ENCODE measurements at places on chromosomes 5 and 9.

- no peak for DNase-seq
Observed at GRCh38 chr9:137547687-137548543, 2.3 kb downstream of the PNPLA7 start.

DNA sequence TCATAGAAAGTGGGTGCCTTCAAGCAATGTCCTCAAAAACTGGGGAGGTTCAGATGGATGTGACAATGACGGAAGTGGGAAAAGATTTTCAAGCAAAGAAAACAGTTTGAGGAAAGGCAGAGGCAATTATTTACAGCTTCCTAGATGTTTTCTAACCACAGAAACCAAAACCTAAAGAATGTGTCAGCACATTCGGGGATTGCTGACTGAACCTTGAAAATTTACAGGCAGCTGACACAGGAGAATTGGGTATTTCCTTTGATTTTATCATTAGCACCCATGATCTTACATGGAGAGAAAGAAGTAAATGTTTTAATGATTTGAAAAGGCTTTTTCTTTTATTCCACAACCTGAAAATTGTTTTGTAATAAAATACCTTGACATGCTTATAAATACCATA is 369.0 kb downstream of the ACTL7B start:
- no peak for DNase-seq

GRCh38 chr5:113846941-113847340 is 333.4 kb downstream of the YTHDC2 start:
- no peak for DNase-seq

DNA sequence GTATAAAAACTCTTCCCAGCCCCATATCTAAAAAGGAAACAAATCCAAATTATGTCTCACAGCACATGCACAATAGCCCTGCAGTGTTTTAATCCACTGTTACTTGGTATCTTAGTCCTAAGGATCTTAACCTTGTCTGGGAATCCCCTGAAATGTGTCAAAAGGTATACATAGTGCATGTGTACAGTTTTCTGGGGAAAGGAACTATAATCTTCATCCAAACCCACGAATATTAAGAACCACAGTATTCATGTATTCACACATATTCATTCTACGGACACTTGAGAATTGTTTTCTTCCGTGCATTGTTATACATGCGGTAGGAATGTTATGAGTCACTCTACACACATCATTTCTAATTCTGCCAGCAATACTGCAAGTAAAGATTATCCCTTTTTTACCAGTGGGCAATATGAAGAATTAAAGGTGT is 47.8 kb upstream of the SNX2 start:
- DNase-seq: peak; percentile 82

GRCh38 chr9:124030969-124031451 is 19.4 kb downstream of the LHX2 start:
- DNase-seq: peak; percentile 53

DNA sequence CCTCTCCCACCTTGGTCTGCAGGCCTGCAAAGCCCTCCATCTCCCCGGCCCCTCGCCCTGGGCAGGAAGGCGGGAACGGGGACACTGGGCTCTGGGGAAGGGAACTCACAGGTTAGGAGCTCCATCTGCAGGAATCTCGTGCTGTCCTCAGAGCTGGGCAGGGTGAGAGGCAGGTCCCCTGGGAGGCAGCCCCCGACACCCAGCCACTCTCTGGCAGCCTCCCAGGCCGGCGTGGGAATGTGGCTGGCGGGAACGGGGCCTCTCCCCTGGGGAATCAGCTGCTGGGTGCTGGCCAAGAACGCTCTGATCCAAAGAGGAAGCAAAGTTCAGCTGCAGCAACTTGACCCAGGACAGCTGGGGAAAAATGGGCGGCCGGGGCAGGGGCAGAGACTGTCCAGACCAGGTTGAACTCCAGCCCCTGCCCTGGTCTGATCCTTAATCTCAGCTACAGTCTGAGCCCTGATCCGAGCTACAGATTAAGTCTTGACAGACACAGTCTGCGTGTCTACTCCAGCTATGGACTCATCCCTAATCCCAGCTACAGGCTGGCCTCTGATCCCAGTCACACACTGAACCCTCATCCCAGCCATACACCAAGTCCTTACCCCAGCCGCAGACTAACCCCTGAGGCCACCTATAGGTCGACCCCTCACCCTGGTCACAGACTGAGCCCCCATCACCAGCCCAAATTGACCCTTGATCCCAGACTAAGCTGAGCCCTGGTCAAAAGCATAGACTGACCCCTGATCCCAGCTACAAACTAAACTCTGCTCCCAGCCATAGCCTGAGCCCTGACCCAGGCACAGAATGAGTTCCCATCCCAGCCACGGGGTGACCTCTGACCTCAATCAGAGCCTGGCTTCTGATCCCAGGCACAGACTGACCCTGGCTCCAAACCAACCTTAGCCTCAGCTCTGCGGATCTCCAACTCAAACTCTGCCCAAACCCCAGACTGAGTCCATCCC is 37.3 kb upstream of the EGFL7 start:
- no peak for DNase-seq

DNA sequence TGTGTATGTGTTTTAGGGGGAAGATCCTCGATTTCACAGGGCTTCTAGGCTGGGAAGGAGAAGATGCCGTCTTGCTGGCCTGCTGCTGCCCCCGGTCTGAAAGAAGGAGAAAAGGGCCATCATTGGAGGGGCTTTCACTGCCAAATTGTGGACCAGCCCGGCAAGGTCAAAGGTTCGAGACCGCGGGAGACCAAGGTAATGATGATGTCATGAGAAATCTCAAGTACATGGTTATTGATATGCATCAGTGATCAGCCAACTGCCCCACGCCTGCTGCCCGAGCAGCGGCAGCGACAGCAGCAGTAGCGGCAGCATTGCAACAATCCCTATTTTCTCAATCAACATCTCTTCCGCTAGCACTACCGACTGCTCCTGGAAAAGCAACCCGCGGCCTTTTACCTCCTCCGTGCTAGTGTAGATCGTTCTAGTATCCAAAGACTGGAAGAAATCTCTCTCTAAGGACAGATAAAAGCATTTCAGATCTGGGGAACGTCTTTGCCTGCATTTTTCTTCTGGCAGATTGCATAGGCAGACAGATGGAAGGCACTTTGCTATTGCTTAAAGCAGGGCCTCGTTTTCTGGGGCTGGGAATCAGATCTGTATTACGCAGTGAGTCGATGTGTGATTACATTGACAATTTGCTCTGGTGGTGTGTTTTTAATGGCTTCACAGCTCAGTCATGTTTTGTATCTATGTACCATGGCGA is 215.3 kb downstream of the MEF2C start:
- DNase-seq: no peak

DNA sequence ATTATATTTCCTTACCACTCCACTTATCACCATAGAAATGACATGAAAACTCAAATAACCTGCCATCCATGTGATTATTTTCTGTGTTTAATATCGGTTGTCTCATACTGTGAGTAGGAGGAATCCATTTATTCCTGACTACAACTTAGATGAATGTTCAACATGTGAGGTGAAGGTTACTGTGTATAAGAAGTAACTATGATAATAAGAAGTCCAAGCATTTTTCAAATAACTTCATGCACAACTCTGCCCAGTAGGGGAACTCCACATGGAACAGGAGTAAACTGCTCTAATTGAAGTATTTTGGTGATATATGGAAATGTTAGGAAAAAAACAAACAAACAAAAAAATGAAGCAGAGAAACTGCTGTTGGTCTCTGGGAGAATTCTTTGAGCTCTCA is 447.5 kb upstream of the GRIN3A start:
- no peak for DNase-seq

DNA sequence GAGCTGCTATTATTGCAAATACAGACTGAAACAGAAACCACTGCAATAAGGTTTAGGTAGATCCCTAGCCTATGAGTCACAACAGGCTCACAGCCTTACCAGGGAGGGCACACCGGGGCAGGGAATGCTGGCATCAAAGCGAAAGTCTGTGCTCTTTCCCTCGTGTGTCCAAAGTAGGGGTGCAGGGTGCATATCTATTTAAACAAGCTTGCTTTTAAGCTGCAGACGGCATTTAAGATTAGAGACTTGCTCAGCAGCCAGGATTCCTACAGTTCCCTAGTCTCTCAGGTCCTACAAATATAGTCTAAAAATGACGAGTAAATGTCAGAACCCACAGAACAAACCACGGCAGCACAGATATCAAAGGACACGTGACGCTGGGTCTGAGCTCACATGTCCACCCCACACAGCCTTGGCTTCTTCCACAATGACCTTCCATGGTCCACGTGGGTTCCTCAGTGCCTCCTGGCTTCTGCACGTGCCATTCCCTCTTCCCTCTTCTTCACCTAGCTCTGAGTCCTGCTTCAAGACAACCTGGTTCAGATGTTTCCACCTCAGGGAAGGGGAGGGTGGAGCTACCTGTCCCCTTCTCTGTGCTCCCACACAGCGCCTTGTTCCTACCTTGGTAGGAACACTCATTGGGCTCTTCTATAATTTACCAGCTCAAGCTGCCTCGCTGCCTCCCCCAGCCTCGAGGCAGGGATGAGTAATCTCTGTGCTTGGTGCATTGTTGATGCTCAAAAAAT is 193.2 kb downstream of the MAPKAP1 start:
- peak; percentile 73 for DNase-seq

- DNase-seq: no peak
Observed at GRCh38 chr5:133739181-133739780, 126.9 kb upstream of the FSTL4 start.

- no peak for DNase-seq
Observed at GRCh38 chr9:32289756-32290155, 94.7 kb upstream of the ACO1 start.

- no peak for DNase-seq
Observed at GRCh38 chr5:178545941-178546674, 44.1 kb downstream of the COL23A1 start.

DNA sequence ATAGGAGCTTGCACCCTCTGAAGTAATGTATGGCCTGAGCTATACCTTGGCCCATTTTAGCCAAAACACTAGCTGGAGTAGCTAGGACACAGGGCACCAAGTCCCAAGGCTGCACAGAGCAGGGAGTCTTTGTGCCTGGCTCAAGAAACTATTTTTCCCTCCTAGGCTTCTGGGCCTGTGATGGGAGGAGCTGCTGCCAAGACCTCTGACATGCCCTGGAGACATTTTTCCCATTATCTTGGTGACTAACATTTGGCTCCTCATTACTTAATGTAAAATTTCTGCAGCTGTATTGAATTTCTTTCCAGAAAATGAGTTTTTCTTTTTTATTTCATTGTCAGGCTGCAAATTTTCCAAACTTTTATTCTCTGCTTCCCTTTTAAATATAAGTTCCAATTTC is 1099.2 kb downstream of the CDH18 start:
- no peak for DNase-seq

- no peak for DNase-seq
Observed at GRCh38 chr9:109017493-109017892, 4.2 kb upstream of the CTNNAL1 start.

DNA sequence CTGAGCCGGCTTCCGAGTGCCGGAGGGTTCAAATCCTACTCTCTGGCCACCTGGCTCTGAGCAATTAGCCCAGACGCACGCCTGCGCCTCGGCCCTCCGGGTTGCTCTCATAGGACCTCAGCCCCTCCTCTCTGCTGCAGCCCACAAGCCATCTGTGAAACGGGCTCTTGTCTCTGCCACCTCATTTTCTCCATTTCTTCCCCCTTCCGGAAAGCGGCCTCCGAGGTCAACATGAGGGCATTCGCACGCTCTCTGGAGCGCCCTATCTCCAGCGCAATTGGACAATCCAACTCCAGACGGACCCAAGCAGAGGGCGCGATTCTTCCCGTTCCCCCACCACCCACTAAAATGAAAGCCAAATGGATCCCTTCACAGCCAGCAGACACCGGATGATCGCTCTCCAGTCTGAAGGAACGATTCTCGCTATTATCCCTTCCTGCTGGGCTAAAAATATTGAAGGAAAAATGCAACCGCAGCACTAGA is 41.5 kb downstream of the VAV2 start:
- peak; percentile 69 for DNase-seq

DNA sequence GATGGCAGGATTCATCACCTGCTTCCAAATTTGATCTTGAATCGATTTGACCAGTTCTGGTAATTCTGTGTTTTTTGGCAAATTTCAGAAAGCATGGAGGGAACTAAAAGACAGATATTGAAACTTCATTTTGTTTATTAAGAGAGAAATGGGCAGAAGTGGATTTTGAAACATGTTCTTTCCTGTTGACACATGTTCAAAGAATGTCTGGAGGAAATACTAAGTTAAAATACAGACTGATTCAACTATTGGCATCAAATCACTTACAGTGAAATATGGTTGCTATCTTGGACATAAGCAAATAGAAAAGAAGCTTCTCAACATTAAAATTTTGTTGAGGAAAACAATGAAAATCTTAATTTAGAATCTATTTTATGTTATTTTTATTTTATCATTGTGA is 19.3 kb upstream of the GZMK start:
- peak; percentile 38 for DNase-seq

GRCh38 chr9:131735238-131736128 is 4.4 kb downstream of the RAPGEF1 start:
- DNase-seq: no peak

- no peak for DNase-seq
Observed at GRCh38 chr5:133353741-133354140, 258.6 kb downstream of the FSTL4 start.

DNA sequence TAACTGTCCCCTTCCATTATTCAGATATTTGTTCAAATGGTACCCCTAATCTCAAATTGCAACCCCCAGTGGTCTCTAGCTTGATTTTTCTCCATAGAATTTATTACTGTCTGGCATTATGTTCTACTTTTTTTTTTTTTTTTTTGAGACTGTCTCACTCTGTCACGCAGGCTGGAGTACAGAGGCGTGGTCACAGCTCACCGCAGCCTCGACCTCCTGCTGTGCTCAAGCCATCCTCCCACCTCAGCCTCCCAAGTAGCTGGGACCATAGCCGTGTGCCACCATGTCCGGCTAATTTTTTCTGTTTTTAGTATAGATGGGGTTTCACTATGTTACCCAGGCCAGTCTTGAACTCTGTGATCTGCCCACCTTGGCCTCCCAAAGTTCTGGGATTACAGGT is 2.0 kb upstream of the REEP5 start:
- DNase-seq: no peak

DNA sequence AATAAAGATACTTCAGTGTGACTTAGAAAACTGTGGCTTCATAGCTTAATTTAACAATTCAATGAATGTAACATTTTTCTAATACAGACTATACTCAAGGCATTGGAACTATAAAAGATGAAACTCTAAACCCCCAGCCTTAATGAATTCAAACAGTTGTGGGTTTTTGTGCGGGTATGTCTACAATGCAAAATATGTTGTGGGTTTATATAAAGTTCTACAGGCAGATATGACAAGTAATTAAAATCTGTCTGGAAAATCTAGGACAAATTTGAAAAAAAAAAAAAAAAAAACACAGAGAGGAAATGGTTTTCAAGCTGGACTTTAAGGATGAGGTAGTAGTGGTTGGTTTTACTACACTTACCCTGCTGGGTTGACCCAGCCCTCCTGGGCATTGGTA is 467.5 kb upstream of the TLE4 start:
- DNase-seq: no peak

DNA sequence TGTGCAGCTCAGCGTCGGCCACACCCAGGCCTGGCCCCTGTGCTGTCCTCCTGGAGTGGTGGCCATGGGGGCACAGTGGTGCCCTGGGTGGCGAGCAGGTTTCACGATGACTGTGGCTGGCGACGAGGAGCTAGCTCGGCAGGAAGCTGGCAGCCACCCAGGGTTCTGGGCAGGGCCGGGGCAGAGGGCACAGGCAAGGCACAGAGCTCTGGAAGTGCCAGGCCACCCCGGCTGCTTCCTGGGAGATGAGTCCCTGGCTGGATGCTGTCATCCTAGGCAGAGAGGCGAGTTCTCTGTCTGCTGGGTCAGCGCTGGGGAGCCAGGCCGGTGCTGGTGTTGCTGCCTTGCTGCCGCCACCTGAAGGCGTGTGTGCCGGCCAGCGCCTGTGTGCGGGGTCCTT is 51.7 kb downstream of the RXRA start:
- peak; percentile 46 for DNase-seq

GRCh38 chr5:143588933-143589662 is 185.6 kb upstream of the NR3C1 start:
- DNase-seq: no peak

Measured in foreskin fibroblast (primary cell).